Fibroblast of skin of right quadriceps (primary cell): ENCODE measurements at places on chromosomes 1 and 21.

DNA sequence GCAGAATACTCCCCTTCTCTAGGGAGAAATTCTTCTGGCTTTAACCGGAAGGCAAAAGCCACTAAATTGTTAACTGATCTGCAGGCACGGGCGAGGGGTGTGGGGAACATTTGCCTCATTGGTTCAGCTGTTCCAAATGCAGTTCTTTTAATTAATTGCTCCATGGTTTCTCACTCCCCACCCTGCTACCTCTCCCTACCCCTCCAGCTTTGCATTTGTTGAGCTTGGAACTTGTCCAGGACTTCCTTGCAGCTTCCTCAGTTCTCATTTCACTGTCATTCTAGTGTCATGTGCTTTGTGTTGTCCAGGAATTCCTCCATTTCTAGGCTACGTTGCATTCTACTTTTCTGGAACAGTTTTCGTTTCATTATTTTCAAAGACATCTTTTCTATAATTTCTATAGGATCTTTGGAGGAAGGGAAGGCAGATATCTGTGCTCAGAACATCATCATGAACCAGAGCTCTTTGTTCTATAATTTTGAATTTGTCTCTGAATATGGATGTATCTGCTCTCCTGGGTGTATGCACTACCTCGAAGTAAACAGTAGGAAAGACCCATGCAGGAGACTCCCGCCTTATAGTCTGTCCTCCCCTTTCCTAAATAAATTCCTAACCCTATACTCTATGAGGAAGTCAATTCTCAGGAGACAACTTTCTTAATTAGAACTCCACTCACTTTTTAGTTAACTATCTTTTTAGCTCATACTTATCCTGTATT is 132.4 kb upstream of the LMO4 start:
- DNase-seq = peak; percentile 2

DNA sequence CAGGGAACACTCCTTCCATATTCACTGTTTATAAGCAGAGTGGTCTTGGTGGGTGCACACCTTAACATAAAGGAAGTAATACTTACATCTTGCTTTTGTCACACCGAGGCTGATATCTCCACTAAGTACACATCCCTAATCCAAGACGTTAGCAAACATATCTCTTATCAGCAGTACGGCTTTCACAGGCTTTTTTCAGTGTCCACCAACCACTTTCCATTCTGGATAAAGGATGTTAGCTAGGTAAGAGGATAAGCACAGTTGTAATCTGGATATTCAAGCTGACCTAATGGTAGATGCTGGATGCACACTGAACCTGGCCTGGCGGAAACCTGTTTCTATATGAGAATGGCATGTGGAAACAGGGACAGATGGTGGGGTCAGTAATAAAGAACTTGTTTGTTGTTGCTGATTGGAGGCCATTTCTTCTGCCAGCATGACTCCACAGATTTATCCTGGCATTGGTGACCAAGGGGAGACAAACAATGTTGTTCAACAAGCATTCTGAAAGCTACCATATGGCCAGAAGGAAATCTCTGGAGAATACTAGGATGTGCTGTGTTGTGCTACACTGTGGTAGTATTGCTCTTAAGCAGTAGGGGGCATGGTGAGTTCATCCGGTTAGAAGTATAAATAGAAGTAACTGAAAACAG is 416.4 kb downstream of the PTBP2 start:
- DNase-seq = peak; percentile 78

DNA sequence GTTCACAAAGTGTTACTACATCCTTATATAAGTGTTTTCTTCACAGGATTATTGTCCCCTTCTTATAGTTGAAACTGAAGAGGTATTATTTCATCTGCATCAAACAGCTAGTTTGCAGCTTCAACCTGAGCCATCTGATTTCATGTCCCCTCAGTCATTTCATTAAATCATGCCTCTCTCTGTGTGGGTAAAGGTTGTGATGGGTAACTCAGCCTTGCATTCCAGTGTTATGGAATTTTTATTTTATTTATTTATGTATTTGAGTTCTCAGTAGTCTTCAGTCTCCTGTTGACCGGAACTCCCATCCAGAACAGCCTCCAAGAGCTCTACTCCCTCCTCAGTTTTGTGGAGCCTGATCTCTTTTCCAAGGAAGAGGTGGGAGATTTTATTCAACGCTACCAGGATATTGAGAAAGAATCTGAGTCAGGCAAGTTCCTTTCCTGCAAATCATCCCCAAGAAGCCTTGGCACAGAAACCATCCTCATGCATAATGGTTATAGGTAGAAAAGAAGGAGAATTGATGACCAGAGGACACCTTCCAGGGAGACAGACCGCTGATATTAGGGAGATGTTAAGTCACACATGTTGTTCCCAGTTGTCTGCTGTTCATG is 21.8 kb downstream of the CHD1L start:
- DNase-seq = peak; percentile 55

DNA sequence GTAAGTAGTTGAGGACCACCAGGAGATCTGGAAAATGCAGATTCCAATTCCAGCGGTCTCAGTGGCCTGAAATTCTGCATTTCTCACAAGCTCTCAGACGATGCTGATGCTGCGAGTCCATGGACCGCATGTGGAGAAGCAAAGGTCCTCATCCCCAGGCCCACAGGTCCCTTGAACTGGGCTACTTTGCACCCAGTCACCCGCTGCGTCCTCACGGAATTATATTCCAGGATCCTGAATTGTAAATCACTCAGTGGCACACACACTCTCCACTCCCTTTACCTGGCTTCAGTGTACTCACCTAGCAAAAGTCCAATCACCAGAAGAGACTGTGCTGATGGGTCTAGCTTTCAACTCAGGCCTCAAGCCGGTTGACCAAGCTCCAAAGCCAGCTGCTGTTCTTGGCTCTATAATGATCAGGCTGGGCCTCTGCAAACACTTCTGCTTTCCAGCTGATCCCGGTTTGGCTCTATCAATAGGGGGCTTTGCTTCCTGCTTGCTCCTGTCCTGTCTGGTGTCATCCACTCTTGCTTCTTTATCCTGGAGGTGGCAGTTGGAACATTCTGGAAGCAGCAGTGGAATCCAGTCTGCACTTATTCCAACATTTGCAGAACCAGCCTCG is 904 bp upstream of the RPL22 start:
- DNase-seq = no peak

GRCh38 chr1:238152119-238152518 is 261.4 kb upstream of the ZP4 start:
- no peak for DNase-seq

DNA sequence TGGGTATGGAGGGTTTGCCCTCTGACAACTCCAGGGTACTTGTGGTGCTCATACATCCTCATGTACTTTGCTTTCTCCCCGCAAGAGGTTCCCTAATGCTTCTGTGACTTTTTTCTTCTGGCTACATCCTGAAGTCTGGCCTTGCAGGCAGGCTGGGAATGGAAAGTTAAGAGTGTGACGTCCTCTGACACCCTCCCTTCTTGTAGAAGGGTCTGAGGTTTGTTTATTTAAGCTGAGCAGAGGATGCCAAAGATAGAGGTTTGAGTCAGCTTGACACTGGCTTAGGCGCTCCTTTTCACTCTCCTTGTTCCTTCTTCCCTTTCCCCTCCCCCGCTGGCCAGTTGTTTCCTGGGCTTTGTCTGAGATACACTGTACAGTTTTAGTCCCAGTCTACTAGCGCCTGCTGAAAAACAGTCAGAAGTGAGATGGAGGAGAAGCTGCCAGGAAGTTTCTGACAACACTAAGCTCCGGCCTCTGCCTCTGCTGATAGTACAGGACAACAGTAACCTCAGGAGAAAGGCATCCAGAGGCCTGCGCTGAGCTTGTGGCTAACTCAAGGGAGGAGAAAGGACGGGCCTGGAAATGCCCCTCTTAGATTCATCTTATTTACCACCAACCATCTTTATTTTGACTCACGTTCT is at the start of gene MACF1:
TSS of gene MACF1 (plus strand) at position 255 of the 641 bp plus-strand sequence. CDS start at position 583, 328 bp downstream.
- DNase-seq = peak; percentile 92

DNA sequence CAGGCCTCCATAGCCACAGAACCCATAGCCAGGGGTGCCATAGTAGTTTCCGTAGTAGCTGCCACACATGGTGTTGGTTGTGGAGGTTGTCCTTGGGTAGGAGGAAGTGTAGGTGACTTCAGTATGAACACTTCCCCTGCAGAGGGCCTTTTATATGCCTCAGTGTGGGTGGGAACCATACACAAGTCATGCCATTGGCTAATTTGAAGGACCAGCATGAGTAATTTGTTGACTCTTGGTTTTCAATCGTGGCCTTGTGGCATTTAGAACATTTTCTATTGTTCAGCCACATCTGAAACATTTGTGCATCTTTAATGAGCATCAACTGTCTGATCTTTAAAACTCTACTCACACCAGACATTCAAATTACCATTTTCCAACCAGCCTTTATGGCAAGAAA is at the start of gene KRTAP6-1:
TSS of gene KRTAP6-1 (minus strand) at position 95 of the 400 bp plus-strand sequence. CDS start at position 69, 26 bp downstream.
- DNase-seq = no peak

GRCh38 chr1:30318413-30318812 is 405.0 kb downstream of the MATN1 start:
- no peak for DNase-seq

- peak; percentile 3 for DNase-seq
Observed at GRCh38 chr1:175481126-175482070, 262.0 kb downstream of the TNR start.

DNA sequence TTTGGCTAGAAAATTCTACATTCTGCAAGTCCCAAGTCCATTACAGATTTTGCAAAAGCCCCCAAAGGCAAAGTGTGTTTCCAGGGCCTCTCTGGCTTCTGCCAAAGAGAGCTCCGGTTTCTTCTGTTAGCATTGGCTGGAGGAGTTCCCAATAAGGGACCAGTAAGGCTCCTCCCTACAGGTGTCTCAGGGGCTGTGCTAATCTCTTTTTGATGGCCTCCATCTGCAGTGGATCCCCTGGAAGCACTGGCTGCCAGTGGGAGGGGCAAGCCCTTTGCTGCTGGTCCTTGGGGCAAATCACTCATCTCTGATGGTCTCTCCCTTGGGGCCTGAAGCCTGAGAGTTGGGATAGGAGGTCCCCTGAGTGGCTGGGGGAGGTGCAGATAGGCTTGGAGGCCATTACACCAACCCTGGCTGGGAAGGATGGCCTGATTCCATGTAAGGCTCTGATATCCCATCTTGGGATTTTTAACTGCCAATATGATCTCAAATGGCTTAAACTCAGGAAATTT is 89.1 kb upstream of the USP24 start:
- DNase-seq = no peak

DNA sequence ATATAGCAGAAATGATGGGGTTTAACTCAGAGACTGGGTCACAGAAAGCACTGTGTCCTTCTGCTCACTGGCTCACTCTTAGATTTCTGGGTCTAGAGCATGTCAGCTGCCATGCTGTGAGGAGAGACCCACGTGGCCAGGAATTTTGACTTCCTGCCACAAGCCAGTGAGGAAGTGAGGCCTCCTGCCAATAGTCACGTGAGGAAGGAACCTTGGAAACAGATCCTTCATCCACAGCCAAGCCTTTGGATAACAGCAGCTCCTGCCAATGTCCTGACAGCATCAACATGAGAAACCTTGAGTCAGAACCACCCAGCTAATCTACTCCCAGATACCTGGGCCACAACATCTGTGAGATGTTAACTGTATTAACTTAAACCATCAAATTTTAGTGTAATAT is 114.5 kb upstream of the PLPPR5 start:
- DNase-seq = peak; percentile 4

DNA sequence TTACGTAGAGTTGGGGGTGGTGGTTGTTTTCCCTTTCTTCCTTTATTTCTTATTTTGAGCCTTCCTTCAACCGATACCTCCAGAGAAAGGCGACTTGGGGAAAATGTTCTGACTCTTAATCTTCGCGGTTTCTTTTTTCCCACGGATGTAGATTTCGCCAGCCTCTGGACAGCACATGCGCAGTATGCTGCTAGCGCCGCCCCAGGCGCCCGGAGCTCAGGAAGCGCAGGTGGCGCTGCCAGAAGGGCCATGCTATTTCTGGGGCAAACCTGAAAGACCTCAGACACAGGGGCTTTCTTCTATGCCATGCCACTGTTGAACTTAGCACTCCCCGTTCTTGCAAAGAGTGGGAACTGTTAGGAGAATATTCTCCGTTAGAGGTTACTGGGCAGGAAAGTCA is 392.1 kb downstream of the KIF26B start:
- no peak for DNase-seq

DNA sequence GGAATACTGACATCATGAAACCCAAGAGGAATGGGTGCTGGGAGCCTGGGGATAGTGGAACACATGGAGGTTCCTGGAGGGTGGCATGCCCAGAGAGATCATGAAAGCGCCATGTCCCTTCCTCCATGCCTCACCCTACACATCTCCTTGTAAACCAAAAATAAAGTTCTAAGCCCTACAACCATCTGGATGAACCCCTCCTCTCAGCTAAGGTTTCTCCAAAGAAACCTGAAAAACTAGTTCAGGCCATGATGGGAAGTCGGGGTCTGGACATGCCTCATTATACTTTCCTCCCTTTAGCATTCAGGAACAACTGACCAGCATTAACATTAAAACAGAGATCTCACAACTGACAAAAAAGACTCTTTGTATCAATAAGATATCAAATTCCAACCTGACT is 68.5 kb downstream of the ACBD6 start:
- DNase-seq = no peak

DNA sequence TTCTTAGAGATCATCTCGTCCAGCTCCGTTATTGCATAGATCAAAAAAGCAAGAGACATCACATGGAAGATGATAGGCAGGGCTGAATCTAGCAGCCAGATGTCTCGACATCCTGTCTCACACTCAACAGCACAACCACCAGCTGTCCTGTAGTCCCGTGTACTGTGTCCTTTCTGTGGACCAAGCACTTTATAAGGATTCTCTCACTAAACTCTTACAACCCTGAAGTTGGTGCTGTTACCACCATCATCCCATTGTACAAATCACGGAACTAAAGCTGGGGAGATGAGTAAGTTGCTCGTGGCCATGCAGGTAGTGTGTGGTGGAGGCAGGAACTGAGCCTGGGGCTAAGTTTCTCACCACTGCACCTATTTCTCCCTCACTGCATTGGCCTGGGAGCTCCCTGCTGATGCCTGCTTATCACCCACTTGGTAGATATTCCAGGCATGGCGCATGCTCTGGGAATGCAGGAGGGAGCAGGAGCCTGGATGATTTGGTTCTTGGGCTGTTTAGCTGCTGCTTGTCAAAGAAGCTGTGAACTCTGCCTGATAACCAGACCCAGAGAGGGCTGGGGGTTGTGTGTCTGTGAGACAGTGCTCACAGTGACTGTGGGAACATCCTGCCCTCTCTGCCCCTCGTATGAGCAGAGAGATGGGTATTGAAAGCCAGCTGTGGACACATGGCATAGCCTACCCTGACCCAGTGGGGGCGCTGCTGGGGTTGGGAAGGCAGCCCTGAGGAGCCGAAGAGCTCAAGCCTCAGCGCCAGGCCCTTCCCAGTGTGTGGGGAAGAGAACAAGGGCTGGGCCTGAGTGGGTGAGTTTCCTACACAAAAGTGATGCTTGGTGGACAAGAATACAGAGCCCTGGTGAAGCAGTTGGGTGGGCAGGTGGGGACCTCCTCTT is 13.6 kb downstream of the PPFIA4 start:
- DNase-seq = no peak

DNA sequence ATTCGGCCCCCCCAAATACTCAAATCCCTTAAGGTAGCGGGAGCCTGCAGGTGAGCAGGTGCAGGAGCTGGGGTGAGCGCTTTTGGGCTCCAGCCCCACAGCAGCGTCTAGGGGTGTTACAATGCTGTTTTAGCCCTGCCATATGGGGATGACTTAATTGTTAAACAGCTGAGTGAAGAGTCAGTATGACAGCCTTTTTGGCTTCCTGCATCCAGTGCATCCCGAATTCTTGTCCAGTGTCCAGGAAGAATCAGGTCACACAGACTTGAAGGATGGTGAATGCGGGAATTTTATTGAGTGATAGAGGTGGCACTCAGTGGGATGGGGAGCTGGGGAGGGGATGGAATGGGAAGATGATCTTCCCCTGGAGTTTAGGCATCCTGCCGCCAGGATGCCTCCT is 30.4 kb upstream of the HHAT start:
- no peak for DNase-seq

GRCh38 chr1:243628476-243628907 is 221.6 kb downstream of the AKT3 start:
- DNase-seq = peak; percentile 3

- DNase-seq = peak; percentile 21
Observed at GRCh38 chr1:101101360-101101759, 75.8 kb upstream of the DPH5 start.
